ENCODE measurements at places on chromosomes 4 and X.

GRCh38 chr4:102535398-102536082 lies 34.4 kb downstream of the NFKB1 start:
- no peak for DNase-seq

GRCh38 chr4:83323136-83323535 lies 11.5 kb downstream of the HPSE start:
- no peak for DNase-seq

- no peak for DNase-seq
Observed at GRCh38 chr4:93776386-93777080, 52.0 kb upstream of the ATOH1 start.

GRCh38 chrX:153409414-153410101 lies 1.7 kb upstream of the ZFP92 start:
- DNase-seq = no peak

DNA sequence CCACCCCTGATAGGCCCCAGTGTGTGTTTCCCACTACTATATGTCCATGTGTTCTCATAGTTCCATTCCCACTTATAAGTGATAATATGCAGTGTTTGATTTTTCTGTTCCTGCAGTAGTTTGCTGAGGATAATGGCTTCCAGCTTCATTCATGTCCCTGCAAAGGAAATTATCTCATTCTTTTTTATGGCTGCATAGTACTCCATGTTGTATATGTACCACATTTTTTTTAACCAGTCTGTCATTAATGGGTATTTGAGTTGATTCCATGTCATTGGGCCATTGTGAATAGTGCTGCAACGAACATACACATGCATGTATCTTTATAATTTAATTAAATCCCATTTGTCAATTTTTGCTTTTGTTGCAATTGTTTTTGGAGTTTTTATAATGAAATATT lies 10.3 kb upstream of the TMPRSS11A start:
- DNase-seq = no peak

DNA sequence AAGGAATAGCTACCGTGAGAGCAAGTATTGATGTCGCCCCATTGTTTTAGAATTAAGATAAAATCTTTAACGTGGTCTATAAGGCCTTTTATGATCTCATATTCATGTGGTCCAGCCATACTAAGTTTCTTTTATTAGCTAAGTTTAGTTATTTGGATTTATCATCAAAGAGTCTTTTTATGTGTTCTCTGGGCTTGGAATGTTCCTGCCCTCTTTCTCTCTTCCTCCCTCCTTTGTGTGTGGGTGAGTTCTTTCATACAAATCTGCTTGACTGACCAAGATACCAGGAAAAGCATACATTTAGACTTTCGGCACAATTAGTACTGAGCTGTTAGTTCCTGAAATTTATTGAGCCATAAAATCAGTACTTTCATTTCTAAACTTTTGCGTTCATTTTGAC lies 11.3 kb downstream of the TDO2 start:
- DNase-seq = no peak

- DNase-seq = no peak
Observed at GRCh38 chrX:145848857-145849256, 31.2 kb downstream of the SLITRK2 start.

DNA sequence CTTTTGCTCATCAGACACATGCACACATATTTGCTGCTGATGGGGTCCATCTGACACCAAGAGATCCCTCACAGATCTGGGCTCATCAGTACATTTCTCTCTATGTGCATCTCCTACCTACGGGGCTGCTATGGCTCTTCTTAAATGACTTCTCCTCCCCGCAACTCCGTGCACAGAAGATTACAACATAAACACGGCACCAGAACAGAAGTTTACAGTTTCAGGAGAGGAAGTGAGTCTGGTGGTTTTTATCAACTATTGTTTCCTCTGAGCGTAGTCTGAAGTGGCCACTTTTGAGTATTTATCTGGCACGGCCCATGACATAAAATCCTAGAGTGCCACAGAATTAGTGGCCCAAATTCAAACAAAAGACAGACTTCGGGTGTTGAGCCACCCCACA lies 263.8 kb downstream of the PRDM5 start:
- no peak for DNase-seq

DNA sequence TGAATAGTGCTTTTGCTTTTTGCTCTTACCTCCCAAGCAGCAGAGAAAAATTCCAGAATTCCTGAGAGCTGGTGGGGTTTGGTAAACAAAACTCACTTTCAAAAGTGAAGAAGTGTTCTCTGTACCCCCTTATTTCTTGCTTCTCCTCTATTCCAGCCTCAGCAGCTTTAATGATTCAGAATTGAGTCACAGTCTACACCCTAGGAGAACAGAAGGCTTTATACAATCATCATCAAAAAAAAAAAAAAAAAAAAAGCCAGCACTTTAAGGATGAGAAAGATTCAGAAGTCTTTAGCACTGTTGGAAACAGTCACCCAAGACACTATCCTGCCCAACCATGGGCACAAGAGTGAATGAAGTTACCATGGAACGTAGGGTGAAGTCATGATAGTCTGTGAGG lies 1583.1 kb upstream of the PCDH10 start:
- DNase-seq = no peak

DNA sequence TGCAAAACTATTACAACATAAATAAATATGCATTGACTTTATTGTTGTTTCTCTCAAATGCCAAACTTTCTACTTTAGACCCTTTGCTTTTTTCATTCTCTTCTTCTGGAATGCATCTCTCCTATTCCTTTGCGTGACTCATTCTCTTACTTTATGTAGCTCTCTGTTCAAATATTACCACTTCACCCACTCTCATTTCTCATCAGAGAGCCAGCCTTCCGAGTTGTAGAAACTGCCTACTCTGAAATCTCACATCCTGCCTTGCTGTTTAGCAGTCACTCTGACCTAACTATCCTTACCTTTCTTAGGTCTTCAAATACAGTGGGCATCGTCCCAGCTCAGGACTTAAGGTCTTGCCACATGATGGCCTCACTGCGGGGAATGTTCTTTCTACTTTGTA lies 143.5 kb downstream of the GALNTL6 start:
- no peak for DNase-seq

GRCh38 chr4:156948738-156949137 lies 22.9 kb downstream of the PDGFC start:
- no peak for DNase-seq

DNA sequence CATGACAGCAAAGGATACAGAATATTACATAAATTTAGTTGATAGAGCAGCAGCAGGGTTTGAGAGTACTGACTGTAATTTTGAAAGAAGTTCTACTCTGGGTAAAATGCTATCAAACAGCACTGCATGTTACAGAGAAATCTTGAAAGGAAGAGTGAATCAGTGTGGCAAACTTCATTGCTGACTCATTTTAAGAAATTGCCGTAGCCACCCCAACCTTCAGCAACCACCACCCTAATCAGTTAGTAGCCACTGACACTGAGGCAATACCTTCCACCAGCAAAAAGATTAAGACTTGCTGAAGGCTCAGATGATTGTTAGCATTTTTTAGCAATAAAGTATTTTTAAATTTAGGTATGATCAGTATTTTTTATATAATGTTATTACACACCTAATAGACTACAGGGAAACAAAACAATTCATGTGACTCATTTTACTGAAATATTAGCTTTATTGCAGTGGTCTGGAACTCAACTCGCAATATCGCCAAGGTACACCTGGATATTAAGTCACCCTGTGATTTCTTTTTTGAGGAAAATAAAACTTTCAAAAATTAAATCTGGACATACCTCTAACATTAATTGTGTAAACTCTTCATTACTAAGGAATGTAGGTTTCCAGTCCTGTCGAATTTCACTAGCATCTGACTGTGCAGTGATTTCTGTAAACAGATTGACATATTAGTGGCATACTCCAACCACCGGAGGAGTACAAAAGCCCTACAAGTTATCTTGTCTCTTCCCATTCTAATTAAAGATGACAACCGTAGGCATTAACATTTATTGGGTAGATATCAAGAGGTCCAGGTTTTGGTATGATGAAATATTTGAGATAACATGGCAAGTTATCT lies 71.1 kb downstream of the CLOCK start:
- DNase-seq = no peak

DNA sequence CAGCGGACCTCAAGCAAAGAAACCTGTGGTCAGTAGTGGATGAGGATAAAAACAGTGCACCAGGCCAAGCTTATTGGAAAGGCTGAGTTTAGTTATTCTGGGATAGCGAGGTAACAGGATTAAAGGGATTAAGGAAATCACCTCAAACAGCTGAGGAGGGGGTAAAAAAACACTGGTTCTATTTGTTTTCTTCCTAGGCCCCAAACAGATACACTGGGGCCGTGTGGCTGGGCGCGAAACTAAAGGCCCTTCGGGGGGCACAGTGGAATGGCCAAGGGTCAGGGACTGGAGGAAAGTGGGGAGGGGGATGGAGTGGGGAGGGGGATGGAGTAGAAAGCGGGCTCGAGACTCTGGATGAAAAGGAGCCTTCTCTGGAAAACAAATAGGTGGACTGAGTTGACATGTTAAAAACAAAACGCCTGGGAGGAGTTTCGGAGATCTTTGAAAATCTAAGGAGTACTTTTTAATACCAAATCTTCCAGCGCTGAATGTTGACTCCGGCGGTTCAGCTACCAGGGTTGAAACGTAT lies 2.9 kb downstream of the SOX3 start:
- DNase-seq = no peak

GRCh38 chr4:79044141-79044659 lies 105.0 kb upstream of the PAQR3 start:
- DNase-seq = no peak

DNA sequence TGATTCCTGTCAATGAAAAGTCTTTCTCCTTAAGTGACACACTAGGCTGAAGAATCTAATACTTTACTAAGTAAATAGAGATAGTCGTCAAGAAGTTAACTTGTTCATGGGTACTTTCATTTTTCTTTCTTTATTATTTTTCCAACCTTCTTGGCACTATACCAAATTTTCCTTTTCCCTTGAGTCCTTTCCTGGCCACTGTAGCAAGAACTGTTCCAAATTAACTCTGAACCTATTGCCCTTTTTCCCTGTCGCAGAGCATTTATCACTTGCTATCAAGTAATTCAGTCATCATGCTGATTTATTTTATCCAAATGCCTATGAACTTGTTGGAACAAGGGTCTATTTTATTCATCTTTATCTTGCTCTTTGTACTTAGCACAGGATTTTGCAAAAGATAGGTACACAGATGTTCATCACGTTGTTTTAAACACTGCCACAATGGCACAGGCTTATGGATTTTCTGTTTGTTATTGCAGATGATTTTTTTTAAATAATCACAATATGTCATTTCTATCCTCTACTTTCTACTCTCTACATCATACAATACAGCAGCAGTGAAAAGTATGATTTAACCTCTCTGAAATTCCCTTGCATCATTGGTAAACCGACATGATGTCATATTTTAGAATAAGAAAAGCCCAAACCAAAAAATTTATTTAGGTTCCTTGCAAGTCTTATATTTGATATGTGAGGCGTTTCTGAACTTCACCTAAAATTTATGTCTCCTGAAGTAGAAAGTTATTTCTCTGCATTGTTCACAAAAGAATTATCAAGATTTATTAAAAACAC lies 2352.3 kb downstream of the PCDH7 start:
- DNase-seq = no peak

DNA sequence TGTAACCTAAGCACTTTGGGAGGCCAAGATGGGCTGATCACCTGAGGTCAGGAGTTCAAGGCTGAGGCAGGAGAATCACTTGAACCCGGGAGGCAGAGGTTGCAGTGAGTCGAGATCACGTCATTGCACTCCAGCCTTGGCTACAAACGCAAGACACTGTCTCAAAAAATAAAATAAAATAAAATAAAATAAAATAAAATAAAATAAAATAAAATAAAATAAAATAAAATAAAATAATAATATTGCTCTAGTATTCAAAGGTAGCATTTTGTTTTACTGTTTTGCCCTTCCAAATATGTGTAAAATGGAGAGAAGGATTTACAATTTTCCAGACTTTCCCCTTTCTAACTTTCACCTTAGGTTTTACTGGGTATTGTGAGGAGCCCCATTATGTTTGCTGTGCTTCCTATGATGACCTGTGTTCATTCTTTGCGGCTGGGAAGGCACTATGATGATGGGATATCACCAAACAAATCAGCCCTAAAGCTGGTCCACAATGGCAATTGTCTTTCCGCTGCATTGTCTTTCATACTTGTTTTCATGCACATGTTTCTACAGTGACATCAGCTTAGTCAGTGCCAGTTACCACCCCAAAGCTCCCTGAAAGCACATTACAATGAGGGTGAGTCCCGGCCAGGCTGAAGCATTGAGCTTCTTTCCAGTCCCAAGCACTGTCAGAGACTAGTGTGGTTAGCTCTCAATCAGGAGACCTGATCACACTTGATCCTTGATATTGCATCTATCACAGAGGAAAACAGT lies 50.8 kb downstream of the DTHD1 start:
- no peak for DNase-seq

GRCh38 chrX:100747703-100748102 lies 15.8 kb upstream of the SYTL4 start:
- no peak for DNase-seq

- DNase-seq = no peak
Observed at GRCh38 chr4:77845400-77845799, 17.2 kb upstream of the MRPL1 start.

GRCh38 chr4:185775792-185776555 lies 36.0 kb downstream of the SORBS2 start:
- no peak for DNase-seq

GRCh38 chr4:85302193-85302736 lies 172.7 kb upstream of the ARHGAP24 start:
- DNase-seq = no peak

DNA sequence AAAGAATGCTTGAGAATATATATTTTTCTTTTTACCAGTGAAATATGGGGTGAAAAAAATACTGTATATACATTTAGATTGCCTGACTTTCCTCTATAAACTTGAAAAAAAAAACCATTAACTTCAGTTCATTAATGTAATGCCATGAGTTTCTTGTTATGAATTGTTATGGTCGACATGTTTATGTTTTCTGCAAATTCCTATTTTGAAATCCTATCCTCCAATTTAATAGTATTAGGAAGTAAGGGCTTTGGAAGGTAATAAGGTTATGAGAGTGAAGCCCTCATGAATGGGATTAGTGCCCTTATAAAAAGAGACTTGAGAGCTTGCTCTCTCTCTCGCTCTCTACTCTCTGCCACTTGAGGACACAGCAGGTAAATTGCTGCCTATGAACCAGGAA lies 211.4 kb downstream of the LDB2 start:
- no peak for DNase-seq

DNA sequence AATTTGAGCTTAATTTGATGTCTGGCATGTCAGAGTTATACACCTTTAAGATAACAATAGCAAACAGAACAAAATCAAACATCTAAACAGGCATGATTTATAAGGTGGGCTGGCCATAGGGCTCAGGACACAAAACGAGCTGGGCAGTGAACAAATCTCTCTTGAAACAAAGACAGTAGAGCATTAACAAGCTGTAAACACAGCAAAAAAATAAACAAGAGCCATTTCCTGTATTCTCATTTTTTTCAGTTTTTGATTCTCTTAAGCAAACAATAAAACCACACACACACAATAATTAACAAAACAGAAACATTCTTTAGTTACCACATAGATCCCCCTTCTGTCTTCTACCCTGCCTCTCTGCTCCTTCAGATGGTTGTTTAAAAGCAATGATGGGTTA lies 68.3 kb upstream of the TMEM150C start:
- no peak for DNase-seq

All from CD4-positive, alpha-beta T cell treated with Interferon gamma for 1 hour (primary cell).